ENCODE measurements at places on chromosomes 7 and 10.

DNA sequence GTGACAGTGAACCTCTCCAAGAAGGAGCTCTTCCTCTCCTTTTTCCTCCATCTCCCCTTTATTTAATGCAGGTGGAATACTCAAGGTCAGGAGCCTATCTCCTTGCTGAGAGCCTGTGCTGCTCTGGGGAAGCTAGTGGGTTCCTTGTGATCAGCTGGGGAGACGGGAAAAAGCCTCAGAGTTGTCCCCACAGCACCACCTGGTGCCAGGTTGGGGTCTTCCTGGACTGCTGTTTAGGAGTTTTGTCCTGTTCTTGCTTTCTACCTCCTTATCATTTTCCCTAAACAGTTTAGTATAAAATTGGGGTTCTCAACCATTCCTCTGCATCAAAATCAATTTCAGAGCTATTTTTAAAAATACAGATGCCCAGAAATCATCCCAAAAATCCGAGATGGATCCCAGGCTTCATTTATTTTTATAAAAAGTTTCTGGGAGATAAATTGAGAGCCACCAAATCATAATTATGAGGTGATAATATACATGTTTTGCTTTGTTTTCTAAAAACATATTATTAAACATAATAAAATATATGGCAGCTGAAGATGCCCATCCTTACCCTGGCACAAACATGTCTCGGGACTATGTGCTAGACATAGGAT is 44.3 kb downstream of the MACC1 start:
- peak; percentile 78 for DNase-seq

DNA sequence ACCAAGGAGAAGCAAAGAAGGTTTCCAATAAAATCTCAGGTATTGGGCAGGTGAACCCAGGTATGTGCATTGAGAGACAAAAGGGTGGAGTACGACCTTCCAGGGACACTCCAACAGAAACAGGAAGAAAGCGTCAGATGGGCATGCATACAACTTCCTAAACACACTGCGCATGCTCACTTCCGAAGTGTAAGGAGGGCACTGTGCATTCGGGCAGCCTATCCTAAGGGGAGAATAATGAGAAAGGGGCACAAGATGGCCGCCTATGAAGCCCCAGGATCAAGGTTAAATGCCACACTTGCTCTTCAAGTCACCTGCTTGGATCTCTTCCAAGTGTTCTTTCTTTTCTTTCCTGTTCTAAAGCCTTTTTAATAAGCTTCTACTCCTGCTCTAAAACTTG is 39.4 kb upstream of the PRSS1 start:
- no peak for DNase-seq

DNA sequence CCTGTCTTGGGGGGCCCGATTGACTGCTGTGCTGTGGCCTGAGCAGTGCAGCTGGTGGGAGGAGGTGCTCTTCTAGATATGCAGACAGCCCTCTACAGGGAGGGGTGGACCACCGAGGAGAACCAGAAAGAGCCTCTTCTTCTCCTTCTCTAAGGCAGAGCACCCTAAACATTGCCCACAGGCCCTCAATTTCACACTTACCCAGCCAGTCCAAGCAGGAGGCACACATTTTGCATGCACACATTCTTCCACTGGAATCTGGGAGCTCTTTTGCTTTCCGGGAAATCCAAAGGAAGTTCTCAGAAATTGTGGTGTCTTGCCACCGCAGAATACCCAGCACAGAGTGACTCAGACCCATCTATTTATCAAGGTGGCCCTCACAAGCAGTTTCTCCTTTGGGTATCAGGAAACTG is 45.8 kb downstream of the EEPD1 start:
- DNase-seq, result no peak

DNA sequence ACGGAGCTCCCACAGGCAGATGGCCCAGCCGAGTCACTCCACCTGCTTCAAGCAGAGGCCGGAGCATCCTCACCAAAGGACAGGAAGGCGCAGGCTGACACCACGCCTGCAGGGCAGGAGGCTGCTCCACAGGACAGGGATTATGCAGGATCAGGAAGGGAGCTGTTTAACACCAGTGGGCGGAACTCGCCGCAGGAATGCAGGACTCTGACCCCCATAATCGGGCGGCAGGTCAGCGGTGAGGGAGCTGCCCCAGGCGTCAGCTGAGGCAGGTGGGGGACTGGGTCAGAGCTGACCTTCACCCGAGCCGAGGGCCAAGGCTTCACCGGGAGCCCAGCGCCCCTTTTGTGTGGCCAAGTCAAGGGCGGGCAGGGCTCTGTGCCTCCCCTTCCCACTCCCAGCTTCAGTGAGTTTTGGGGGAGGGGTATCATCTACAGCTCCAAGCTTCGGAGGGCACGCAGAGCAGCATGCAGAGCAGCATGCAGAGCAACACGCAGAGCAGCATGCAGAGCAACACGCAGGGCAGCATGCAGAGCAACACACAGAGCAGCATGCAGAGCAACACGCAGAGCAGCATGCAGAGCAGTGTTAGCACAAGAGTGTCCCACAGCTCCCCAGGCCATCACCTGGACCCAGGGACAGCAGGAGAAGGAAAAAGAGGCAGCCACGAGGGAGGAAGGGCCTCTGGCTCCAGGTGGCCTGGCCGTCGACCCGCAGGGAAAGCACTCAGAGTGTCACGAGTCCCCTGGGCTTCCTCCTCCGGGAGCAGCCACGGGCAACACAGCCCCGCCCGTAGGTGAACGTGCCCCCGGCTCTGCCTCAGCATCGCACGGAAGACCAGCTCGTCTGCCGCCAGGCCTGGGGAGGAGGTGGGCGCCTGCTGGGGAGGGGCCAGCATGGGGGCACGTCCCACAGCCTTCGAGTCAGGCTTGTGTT is 151.7 kb upstream of the PPP2R2D start:
- DNase-seq, result no peak

DNA sequence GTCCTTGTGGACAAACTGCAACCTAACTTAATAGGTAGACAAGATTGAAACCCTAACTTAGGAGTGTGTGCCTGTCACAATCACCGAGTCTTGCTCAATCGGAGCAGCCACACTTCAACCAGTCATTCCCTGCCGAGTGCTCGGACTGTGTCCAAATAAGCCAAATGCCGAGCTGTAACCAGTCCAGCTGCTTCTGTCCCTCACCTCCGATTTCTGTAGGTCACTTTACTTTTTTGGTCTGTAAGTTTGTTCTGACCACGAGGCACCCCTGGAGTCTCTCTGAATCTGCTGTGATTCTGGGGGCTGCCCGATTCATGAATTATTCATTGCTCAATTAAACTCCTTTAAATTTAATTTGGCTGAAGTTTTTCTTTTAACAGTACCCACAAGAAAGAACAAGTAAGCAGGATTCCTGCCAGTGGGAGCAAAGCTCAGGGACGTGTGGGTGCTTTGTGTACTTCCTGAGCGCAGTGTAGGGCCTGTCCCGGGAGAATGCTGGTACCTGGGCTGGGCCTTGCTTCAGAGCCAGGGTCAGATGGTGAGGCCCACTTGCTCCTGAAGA is 140.1 kb downstream of the ACTR3B start:
- DNase-seq, result no peak

GRCh38 chr10:69413221-69413865 is 3.4 kb downstream of the TACR2 start:
- peak; percentile 84 for DNase-seq

- no peak for DNase-seq
Measured at GRCh38 chr7:12586271-12586670, 15.8 kb downstream of the SCIN start.

DNA sequence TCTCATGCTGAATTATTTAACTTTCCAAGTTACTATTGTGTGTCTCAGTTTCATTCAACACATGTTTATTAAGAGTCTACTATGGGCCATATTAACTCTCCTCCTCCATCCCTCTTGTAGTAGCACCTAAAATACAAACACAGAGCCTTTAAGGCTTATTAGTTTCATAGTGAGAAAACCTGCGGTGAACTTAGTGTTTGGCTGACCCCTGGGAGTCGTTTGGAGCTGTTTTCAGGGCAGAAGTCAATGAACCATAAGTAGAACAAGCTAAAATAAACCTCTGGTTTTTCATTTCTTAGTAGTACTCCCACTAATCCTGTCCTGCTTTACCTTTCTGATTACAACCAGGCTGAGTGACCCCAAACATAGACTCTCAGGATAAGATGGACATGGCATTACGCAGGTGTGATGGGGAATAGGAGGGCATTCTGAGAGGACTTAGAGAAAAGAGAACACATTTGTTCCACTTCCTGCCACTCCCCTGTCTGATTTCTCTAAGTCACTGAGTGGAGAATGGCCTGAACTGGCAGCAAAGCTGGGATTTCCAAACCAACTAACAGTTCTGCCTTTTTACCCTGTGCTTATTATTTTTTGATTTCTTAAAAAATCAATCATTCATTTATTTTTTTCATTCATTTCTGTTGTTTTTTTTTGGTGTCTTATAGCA is 74.5 kb downstream of the LRMDA start:
- no peak for DNase-seq

DNA sequence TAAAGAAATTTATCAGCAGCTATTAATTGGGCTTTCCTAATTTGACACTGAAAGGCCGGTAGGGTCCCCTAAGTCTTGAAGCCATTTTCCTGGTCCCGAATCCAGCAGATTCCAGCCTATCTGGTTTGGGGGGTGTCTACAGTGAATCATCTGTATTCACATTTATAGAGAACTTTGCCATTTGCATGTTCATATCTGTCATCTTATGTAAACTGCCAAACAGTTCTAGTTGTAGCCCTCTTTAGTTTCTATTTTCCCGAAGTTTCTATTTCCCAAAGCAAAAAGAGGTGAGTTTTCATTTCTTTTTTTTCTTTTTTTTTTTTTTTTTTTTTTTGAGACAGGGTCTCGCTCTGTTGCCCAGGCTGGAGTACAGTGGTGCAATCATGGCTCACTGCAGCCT is 47.6 kb downstream of the PAPSS2 start:
- DNase-seq, result no peak

- no peak for DNase-seq
Measured at GRCh38 chr7:85074992-85075391, 111.9 kb downstream of the SEMA3D start.

DNA sequence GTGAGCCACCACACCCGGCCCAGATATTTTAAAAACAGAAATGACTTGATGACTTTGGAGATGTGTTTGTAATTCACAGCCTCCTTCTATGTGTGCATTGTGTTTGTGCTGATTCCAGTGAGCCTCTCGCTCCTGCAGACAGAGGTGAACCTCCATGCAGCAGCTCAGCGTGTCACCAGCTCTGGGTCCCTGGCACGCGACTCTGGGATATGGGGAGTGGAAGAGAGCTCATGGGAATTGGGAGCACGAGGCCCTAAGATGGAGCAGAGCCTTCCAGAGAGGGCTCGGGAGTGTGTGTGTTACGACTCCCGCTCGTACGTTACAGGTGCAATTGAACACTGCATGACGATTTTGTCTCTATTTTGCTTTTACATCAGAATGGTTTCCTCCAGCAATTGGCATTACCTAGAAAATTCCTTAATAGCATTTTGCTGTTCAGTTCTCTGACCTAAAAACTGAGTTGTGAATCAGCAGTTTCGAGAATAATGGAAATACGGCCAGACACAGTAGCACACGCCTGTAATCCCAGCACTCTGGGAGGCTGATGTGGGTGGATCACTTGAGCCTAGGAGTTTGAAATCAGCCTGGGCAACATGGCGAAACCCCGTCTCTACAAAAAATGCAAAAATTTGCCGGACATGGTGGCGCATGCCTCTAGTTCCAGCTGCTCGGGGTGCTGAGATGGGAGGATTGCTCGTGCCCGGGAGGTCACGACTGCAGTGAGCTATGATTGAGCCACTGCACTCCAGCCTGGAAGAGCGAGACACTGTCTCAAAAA is 204.6 kb downstream of the CUX1 start:
- peak; percentile 39 for DNase-seq

GRCh38 chr7:117871778-117872538 is 1.3 kb downstream of the CTTNBP2 start:
- peak; percentile 68 for DNase-seq

DNA sequence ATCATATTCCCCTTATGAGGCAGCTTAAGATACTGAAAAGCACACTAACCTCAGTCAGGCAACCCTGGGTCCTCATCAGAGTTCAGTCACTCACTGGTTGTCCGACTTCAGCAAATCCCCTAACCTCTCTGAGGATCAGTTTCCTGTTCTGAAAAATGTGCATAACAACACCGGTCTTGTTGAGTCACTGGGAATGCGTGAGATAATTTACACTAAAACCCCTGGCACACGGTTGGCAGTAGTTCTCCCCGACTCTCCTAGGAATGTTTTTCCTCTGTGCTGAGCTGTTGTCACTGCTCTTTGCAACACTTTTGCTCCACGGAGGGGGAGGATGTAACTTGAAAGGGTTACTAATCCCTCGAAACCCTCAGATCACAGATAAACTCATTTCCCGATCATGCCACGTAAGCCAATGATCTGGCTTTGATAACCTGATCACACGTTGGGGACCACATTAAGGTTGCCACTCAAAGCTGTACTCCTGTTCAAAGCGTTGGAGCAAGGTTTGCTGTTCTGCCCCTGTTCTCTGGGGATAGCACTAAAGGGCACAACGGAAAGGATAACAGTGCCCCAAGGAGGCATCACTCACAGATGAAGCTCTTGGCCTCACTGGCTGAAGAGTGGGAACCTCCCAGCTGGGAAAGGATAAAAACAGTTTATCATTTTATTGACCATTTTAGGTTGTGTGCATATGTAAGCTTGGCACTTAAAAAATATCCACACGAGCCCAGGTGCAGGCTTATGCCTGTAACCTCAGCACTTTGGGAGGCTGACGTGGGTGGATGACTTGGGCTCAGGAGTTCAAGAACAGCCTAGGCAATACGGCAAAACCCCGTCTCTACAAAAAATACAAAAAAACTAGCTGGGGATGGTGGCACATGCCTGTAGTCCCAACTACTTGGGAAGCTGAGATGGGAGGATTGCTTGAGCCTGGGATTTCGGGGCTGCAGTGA is 5.0 kb upstream of the RBM17 start:
- peak; percentile 25 for DNase-seq

- DNase-seq, result no peak
Measured at GRCh38 chr7:31948029-31948428, 122.2 kb downstream of the PDE1C start.

DNA sequence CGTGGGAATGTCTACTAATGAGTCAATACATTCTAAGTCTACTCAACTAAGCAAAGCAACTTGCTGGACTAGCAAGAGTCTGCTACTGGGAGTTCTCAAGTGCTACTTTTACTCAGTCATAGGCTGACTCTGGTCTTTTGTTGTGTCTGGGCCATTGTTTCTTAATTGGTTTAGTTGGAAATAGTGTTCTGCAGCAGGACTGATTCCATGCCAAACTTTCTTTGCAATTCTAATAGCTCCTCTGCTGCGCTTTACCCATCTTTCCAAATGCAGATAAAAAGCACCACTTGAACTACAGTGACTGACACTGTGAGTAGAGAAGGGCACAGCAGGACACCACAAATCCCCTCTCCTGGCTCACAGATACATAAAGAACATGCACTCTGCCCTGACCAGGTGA is 125.7 kb downstream of the CD36 start:
- no peak for DNase-seq

GRCh38 chr10:96417441-96417840 is 58.6 kb upstream of the OPALIN start:
- no peak for DNase-seq

GRCh38 chr10:118583611-118584010 is 11.8 kb downstream of the PRLHR start:
- no peak for DNase-seq

- DNase-seq, result no peak
Measured at GRCh38 chr7:102225025-102225424, 61.6 kb upstream of the SH2B2 start.

Measured in umbilical cord (tissue), 2 donors.